ENCODE measurements at places on chromosomes 5 and 9.

- no peak for DNase-seq
Observed at GRCh38 chr5:31285025-31285424, 91.5 kb downstream of the CDH6 start.

DNA sequence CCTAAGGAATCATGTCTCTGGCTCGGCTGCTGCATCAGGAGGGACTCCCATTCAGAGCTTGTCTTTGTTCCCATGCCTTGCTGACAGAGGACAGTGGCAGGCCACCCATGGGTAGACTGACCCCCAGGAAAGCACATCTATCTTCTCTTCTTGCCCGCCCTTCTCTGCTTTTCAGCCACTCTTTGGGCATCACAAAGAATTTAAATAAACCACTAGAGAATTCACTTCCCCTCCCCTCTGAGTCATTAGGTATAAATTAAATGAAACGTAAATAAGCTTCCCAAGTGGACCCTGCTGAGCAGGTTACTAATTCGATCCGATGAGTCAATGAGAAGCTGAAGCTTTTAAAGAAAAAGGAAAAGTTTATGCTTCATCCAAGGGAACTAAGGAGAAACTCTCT lies 97.0 kb downstream of the DRD1 start:
- no peak for DNase-seq

DNA sequence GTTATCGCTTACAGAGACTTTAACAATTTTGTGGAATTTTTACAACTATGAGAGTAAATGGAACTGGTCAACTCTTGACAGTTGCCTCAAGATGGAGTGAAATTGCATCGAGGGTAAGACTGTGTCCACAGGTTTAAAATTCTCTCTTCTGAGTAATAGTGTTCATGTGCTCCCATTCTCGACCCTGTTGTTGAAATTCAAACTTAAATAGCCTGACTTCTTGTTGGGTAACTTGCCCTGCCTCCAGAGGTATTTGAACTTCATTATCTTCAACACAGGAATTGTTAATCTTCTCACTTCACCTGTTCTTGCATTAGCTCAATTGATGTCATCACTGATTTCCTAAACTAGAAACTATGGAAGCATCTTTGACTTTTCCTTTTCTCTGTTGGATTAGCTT lies 77.5 kb downstream of the PIP5K1B start:
- DNase-seq = no peak

DNA sequence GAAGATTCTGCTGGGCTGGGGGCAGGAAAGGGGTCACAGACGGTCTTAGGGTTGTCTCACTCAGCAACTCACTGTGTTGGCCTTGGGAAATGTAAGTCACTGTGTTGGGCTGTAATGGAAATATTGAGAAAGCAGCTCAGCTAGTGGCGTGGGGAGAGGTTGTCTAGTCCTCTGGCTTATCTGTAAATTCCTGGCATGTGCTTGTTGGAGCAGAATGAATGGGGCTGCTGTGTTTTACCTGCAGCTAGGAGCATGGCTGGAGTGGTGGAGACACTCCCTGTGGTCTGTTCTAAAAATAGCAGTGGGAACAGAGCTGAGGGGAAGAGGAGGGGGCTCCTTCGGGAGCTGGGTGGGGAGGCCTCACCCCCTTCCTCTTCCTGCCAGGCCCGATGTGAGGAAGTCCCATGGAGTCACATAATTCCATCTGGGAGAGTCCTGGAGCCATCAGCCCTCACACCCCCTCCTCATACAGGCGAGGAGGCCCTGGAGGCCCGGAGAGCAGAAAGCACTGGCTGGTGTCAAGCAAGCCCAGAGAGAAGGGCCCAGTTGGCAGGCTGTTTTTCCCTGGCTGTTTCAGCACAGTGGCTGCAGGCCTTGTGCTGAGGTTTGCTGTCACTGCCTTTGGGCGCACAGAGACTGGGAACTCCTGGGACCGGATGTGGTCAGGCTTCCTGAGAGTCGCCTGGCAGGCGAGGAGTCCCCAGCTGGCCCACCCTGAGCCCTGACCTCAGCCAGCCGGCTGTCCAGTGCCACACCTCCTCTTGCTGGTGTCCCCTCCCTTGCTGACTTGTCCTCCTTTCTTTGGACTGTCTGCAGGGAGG lies 84.9 kb downstream of the RGS3 start:
- no peak for DNase-seq

DNA sequence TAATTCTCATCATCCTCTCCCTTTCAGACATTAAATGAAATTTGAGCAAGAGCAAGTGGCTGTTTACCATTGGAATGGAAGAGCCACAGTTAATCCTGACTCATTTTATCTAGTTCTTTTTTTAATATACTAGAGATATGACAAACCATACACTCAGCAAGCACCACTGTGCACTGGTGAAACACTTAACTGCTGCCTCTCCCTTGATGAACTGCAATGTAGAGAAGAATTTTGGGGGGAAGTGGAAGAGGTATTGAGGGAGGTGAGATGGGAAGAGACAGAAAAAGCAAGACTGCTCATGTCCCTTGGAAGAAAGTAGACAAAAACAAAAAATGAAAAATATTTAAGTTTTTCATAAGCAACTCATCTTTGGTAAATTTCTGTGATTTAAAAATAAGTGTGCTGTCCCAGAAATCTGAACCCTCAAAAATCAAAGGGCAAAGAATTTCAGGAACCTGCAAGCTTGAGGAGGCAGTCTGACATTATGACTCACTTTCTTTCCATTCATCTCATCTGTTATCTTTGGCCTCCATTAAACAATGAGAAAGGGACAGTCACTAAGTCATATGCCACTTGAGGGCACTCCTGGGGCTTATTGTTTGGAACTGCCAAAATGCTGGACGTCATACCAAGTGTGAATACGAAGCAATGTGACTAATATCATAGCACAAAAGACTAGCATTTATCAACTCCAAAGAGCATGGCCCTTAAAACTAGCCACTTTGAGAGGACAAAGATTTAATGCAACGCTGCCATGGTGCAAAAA lies 566.8 kb upstream of the DMAC1 start:
- no peak for DNase-seq

- no peak for DNase-seq
Observed at GRCh38 chr5:96172436-96172835, 210.8 kb upstream of the ELL2 start.

DNA sequence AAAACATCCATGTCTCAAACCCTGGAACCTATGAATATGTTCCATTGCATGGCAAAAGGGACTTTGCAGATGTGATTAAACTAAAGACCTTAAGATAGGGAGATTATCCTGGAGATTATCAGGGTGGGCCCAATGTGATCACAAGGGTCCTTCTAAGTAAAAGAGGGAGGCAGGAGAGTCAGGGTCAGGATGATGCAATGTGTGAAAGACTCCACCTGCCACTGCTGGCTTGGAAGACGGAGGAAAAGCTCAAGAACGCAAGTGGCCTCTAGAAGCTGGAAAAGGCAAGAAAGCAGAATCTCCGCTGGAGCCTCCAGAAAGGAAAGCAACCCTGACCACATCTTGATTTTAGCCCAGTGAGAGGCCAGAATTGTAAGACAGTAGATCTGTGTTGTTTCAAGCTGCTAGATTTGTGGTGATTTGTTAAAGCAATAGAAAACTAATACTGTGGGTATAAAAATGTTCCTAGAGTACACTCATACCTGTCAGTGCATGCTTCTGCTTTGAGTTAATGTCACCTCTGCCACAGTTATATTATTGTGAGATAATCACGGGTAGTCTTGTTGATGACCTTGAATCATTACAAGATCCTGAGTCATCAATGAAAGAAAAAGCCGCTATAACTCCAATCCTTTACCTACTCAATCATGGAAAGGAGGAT lies 93.5 kb upstream of the TNPO1 start:
- DNase-seq = no peak

- DNase-seq = no peak
Observed at GRCh38 chr5:6384856-6385255, 6.5 kb upstream of the MED10 start.

GRCh38 chr5:117562647-117563046 lies 988.0 kb upstream of the SEMA6A start:
- DNase-seq = no peak

GRCh38 chr5:60668686-60669304 lies 31.2 kb downstream of the DEPDC1B start:
- no peak for DNase-seq

DNA sequence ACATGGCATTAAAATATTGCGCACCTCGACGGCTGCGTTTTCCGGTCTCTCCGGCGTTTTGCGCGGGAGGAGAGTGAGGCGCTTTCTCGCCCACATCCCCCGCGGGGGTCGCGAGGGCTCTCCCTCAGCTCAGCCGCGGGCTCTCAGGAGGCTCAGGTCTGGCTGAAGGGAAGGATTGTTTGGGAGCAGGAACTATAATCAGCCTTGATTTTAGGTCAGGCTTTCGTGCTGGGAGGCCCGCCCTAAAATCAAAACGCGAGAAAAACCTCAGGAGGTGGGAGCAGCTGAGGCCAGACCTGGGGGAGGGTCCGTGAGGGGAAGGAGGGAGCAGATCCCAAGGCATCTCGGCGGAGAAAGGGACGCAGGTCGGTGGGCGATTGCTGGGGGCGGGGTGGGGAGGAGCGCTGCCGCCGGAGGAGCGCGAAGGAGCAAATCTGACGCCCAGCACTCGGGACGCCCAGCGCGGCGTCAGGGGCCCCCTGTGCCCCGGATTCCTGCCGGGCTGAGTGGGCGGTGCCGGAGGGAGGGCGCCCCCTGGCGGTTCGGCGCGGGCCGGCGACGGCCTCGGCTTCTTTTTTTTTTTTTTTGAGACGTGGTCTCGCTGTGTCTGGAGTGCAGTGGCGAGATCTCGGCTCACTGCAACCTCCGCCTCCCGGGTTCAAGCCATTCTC lies 18.7 kb upstream of the RNF130 start:
- DNase-seq = peak; percentile 71

GRCh38 chr5:41856644-41857491 lies 13.4 kb downstream of the OXCT1 start:
- DNase-seq = peak; percentile 40

- DNase-seq = no peak
Observed at GRCh38 chr9:91182429-91183225, 179.1 kb downstream of the AUH start.

DNA sequence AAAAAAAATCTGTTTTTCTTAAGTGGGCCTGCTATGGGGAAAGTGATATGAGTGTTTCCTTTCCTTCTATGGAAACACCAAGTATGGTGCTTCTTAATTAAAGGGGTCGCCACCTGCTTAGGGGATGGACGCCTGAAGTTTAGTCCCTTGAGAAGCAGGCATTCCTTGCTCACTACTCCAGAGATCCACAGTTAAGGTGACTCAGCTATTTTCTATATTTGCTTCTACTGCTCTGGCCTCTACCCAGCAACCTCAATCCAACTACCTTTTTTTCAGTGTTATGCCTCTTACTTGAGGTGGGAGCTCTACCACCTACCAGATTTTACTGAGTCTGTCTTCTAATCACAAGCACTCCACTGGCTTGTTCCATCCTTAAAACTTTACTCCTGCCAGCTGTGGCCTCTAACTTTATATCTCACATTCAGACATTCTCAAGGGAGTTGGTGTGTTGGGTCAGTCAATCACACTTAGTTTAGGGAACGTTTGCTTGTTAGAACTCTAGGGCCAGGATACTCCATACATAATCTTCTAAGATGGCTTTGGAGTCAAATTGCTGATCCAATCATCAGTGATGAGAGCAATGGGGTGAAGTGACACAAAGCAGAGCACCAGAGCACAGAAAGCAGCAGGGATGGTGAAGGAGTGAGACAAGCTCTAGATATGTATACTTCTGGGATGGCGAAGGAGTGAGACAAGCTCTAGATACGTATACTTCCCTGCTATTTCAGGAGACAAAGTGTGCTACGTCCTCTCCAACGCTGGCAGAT lies 708.1 kb downstream of the EFNA5 start:
- no peak for DNase-seq

DNA sequence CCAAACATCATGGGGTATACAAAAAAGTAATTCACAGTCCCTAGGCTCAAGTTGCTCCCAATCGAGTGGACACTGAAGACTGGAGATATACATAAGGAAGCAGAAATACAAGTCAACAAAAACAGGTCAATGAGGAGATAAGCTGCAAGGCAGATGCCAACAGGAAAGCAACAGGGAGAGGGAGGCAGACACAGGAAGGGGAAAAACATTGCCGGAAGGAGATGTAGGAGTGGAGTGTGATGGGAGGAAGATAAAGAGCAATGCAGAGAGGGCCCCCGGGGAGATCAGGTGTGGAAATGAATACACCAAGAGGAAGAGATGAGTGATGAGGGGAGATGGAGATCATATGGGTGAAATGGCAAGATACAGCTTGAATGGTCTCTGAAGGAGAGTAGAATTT lies 243.0 kb downstream of the RAB3C start:
- DNase-seq = no peak

DNA sequence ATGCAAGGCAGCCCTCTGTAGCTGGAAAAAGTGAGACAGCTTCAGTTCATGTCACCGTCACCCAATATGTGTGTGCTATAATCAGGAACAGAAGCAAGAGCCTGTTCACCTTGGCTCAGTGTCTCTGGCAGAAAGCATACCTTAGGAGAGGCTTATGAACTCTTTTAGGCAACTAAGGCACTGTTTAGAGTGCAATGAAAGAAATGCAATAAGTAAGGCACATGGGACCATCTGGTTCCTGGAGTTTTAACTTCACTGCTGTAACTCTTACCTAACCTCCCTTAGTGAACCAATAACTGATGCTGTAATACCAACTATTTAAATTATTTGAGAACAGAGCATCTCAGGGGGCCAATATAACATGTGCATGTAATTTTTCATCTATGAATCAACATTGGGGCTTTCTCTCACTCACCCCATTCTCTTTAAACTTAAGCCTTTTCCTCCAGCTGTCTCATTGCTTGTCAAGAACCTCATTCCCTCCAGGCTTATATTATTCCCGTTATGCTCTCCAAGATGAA lies 32.4 kb downstream of the C9 start:
- DNase-seq = no peak

DNA sequence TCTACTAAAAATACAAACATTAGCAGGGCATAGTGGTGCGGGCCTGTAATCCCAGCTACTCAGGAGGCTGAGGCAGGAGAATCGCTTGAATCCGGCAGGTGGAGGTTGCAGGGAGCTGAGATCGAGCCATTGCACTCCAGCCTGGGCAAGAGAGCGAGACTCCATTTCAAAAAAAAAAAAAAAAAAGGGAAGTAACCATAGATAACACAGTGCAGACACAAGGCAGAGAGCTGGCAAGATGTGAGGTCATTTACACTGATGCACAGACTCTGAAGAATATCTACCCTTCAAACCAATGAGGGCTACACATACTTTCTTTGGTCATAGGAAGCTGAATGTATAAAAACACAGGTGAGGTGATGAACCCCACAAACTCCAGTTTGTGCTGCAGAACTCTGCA lies 131.9 kb downstream of the DCP2 start:
- DNase-seq = no peak

GRCh38 chr5:158832731-158833130 lies 267.0 kb downstream of the EBF1 start:
- no peak for DNase-seq

DNA sequence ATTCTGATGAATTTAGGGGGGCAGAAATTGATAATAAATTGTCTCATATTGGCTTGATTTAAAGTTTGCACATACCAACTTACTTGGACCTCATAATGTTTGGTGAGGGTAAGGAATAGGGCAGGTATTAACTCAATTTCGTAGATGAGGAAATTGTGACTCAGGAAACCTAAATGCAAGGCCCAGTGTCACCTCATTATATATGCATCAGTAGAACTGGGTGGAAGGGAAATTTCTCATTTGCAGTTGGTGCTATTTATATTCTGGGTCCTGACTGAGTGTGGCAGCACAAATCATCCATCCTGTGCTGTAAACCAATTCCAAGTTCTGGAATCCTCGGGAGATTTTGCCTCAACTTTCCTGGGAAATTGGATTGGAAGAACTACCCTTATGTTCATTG lies 103.0 kb downstream of the SPATA31D1 start:
- DNase-seq = no peak

GRCh38 chr9:131879181-131879910 lies 139.5 kb upstream of the RAPGEF1 start:
- no peak for DNase-seq

Data from T follicular helper cell (primary cell).